ENCODE measurements at places on chromosomes 3 and 15.

- DNase-seq = no peak
Measured at GRCh38 chr3:181534781-181535221, 176.9 kb upstream of the SOX2 start.

DNA sequence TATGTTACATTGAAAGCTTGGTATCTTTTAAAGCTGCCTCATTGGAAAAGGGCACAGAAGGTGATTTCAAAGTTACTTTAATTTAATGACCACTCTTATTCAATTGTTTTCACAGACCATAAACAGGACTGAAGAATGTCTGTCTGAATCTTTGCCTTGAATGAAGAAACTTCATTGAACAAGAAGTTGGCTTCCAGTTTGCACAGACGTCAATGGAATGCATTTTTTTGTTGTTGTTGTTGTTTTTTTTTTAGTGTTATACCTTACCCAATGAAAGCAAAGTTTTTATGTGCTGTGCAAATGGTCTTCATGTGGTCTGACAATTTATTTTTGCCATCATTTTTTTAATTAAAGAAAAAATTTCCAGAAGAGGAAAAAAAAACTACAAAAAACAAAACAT is 602.7 kb upstream of the TGFBR2 start:
- DNase-seq = no peak

DNA sequence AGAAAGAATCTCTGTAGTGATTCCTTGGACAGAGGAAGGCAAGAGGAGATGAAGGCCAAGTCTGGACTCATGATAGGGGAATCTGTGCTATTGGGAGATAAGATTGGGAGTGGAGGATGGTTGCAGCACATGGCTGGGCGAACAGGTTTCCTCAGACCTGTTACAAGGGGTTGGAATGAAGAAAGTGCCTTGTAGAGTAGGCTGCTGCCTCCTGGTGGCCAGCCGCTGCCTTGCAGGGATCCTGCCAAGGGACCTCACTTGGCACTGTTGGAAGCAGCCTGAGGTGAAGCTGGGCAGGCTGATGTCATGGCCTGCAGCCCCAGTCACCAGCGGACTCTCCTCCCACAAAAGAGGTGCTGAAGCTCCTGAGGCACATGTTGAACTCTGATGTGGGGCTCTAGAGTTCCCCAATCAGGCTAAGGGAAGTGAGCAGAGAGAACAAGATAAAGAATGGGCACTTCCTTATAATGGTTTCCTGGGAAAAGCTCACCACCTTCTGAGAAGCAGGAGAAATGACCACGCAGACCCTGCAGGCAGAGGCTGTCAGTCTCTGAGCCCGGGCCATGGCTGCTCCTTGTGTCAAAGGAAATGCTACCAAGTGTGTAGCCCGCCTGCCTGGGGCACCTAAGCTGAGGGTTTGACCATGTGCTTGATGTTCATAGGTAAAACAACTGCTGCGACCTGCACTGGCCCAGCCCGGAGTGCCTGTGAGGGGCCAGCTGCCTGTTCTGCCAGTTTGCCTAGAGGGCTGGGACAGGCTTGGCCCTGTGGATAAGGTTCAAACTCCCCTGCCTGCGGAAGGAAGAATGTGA is 1.6 kb upstream of the TEX264 start:
- peak; percentile 63 for DNase-seq

- no peak for DNase-seq
Measured at GRCh38 chr15:80179935-80180334, 27.1 kb downstream of the FAH start.

DNA sequence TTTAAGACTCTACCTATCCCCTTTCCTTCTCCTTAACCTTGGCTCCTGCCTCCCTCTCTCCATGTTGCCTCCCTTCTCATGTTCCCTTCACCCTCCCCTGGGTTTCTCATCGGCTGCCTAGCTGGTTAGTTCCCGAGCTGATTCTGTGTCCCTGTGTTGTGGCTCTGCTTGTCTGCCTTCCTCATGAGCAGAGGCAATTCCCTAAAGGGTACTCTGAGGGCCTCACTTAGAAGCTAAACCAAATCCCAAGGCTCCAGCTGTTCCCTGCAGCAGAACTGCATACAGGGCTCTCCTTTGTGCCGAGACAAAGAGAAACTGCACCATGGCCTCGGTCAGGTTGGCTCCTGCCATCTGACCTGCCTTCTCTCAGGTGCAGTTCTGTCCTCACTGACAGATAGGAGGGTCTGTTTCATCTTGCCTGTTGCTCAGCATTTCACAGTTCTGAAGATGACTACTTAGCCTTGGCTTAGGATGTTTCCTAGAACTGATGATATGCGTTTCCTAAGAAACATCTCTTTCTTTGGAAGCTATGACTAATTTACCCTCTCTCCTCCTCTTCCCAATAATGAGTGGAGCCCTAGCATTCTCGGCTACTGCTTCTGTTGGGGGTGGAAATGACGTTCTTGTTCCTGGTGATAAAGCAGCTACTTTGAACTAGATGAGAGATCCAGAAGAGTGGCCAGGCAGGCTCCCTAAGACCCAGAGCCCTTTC is 27.1 kb downstream of the DUOX1 start:
- DNase-seq = no peak

- no peak for DNase-seq
Measured at GRCh38 chr3:188185717-188186251, 31.8 kb downstream of the LPP start.

DNA sequence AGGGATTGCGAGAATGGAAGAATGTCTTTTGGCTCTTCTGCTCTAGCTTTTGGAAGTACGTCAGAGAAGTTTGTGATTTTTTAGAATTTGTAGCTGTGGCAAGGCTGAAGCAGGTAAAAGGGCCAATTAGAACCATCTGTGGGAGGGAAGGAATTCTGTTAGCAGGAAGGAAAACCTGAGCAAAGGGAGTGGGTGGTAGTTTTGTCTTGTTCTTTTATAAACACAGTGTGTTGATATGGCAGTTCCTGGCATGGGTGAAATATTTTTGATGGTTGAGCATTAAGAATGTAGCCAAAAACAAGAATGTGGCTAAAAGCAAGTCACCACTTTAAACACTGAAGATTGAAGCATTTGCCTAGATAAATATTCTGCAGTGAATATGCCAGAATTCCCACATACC is 23.8 kb downstream of the DAG1 start:
- DNase-seq = no peak

DNA sequence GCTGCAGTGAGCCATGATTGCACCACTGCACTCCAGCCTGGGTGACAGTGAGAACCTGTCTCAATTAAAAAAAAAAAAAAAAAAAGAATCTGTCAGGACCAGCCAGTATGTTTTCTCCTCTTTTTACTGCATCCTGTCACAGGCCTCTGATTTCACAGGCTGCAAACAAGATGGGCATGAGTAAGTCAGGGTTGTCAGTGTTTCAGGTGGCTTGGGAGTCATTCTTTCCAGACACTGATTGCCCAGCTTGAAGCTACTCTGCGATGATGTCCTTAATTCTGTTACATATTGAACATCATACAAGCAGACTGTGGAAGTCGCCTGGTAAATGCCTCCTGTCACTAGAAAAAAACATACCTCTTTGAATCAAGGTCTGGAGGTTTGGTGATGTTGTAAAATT is 18.8 kb downstream of the DIS3L start:
- DNase-seq = no peak

GRCh38 chr15:85955501-85956391 is 123.9 kb upstream of the AGBL1 start:
- DNase-seq = no peak

- DNase-seq = peak; percentile 54
Measured at GRCh38 chr15:75727851-75728715, 15.4 kb upstream of the CSPG4 start.

- no peak for DNase-seq
Measured at GRCh38 chr15:94602754-94603470, 371.6 kb downstream of the MCTP2 start.

DNA sequence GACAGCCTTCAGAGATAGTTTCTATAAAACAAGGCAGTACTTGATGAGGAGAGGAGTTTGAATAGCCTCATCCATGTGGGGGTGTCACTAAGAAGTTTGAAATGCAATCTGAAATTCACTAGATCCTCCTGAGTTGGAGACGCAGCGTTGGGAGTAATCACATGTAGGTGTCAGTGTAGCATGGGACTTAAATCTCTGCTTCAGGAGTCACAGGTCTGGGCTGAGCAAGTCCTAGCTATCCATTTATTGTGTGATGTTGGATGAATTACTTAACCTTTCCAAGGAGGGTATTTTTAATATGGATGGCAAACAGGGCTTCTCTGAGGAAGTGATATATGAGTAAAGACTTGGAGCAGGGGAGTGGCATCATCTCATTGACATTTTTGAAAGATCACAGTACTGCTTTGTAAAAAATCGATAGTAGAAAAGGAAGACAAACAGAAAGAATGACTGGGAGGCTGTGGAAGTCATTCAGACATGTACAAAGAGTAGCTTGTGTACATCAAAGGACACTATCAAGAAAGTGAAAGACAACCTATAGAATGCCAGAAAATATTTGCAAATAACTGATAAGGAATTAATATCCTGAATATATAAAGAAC is 17.1 kb downstream of the CP start:
- DNase-seq = no peak

DNA sequence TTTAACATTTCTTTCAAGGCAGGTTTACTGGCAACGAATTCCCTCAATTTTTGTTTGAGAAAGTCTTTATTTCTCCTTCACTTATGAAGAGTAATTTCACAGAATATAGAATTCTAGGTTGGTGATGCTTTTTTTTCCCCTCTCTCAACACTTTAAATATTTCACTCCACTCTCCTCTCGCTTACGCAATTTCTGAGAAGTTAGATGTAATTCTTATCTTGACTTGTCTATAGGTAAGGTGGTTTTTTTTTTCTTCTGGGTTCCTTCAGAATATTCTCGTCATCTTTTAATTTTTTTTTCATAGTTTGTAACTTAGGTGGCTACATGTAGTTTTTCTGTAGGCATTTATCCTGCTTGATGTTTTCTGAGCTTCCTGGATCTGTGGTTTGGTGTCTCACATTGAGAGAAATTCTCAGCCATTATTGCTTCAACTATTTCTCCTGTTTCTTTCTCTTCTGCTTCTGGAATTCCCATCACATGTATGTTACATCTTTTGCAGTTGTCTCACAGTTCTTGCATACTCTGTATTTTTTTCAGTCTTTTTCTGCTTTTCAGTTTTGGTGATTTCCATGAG is 189.4 kb upstream of the GOLGA6L4 start:
- DNase-seq = no peak

DNA sequence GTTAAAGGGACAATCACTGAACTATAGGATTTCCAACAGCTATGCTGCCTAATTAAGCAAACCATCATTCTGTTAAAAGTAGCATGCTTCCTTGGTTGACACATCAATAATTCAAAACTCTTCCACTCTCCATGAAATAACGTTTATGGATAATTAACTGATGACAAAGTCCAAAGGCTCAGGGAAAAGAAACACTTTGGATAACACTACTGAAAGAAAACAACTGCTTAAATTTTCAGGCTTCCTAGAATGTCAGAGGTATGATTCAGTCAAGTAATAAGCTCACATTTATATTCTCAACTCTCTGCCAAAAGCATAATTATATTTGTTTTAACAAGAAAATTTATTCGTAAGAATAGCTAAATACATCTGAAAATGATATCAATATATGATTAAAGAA is 49.6 kb downstream of the WDR72 start:
- DNase-seq = no peak

DNA sequence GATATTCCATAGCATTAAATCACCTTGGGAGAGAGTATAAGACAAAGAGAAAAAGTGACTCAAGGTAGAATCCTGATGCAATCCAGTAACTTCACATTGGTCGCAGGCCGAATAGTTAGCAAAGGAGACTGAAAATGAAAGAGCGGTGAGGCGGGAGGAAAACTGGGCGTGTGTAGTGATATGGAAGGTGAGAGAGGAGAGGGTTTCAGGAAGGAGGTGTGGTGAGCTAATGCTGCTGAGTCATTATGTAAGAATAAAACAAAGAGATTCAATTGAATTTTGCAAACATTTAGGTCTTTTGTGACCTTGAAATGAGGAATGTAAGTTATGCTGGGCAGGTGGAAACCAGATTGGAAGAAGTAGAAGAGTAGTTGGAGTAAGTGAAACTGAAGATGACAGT is 235.3 kb downstream of the C3orf38 start:
- DNase-seq = no peak

DNA sequence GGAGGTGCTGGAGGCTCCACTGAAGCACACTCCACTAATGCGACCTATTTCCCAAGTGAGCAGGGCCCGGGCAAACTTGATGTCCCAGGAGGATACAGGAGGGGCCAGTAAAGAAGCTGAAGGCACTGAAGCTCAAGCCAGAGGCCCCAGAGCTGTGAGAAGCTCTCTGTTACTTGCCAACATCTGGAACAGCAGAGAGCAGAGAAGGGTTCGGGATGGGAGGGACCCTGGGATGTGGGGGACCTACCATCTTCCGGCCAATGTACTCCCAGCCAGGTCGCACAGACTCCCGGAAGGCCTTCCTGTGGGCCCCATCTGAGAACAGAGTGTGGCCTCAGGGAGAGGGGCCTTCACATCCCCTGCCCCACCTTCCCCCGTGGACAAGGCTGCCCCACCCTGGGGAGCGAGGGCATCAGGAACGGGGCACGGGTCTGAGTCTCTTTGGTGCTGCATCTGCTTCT is 3.1 kb downstream of the HHATL start:
- DNase-seq = no peak

Data from activated CD4-positive, alpha-beta T cell treated with anti-CD3 and anti-CD28 coated beads, Interleukin-2, amount 50 U/mL, for 24 hours (primary cell).